ENCODE measurements at places on chromosomes 5 and 9.

DNA sequence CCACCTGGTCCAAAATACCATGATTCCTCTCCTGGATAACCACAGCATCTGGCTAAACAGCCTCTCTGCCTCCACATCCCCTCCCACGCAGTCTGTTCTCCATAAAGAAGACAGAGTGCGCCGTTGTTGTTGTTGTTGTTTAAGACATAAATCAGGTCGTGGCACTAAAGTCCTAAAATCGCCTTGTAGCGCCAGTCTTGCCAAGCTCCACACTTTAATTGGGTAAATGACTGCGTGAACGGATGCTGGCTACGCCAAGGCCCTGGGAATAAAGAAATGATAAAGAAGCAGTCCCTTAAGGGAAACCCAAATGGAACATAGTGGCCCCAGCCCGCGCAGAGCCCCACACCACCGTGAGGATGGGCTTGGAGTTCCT lies 364 bp upstream of the SFXN1 start:
- no peak for DNase-seq

- no peak for DNase-seq
Observed at GRCh38 chr5:14816374-14816998, 55.1 kb downstream of the ANKH start.

GRCh38 chr9:127065592-127065991 lies 56.8 kb downstream of the ANGPTL2 start:
- no peak for DNase-seq

DNA sequence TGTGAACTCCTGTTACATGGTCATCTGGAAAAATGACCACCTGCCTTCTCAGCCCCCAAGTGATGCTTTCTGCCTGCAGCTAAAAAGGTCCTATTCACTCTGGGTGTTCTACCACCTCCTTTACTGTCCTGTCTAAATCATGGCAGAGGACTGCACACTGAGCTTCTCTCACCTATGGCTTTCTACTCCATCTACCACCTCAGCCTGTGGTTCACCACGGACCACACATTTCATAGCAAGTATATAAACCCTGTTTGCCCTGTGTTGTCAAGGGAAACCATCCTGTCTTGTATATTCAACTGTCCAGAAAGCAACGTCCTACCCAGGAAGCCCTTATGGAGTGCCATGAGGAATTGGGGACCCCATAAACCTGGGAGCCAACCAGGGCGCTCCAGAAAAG lies 167.4 kb upstream of the ITGA1 start:
- no peak for DNase-seq

GRCh38 chr9:135130207-135130976 lies 42.9 kb downstream of the OLFM1 start:
- DNase-seq, result no peak

- DNase-seq, result no peak
Observed at GRCh38 chr5:207599-207998, 10.4 kb downstream of the CCDC127 start.

- DNase-seq, result no peak
Observed at GRCh38 chr9:97367729-97368128, 44.2 kb upstream of the TDRD7 start.

GRCh38 chr5:173880306-173880985 lies 7.7 kb upstream of the CPEB4 start:
- no peak for DNase-seq

DNA sequence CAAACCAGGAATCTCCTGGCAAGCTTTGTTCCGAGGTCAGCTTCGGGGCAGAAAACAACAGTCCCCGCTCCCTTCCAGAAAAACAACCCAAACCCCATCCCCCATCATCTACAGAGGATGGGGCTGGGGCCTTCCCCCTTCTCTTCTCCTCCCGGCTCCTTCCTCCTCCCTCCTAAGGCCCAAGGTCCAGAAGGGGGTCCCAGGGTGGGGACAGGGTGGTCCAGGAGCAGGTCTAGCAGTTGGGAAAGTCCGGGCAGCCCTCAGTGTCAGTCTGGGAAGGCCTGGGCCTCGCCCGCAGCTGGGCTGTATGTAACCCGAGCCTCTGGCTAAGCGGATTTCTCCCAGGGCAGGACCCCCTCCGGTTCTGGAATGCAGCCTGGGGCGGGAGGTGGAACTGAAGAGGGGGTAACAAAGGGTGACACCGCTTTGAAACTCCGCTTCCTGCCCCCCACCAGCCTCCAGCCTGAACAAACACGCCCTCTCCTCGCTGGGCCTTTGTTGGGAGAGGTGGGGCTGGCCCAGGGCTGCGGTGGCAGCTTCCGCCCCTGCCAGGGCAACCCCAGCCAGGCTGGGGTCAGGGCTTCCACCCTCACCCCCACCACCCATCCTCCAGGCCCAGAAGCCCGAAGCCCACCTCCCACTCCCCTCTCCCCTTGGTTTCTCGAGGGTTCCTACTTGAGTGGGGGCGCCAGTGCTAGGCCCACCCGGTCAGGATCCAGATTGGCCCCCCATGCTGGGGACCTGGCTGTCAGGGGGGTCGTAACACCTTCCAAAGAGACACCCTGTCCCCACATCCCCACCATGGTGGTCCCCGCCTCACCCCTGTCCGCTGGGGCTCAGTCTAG lies 63.5 kb downstream of the C9orf50 start:
- DNase-seq, result peak; percentile 55

DNA sequence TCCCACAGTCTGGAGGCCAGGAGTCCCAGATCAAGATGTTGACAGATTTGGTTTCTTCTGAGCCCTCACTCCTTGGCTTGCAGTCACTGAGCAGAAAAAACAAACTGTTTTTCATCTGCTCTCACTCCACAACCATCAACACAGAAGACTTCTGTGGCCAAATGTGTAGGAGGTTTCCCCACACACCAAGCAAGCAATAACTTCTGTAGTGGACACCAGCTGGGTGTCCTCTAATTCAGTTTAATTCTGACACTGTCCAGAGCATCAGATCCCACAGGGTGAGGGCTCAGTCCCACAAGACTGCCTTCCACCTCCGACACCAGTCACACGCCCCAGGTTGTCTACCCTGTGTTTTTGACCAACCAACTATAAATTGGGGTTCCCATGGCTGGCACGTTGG lies 209.9 kb downstream of the AOPEP start:
- DNase-seq, result no peak

GRCh38 chr5:180043377-180043776 lies 28.2 kb downstream of the RNF130 start:
- DNase-seq, result no peak

DNA sequence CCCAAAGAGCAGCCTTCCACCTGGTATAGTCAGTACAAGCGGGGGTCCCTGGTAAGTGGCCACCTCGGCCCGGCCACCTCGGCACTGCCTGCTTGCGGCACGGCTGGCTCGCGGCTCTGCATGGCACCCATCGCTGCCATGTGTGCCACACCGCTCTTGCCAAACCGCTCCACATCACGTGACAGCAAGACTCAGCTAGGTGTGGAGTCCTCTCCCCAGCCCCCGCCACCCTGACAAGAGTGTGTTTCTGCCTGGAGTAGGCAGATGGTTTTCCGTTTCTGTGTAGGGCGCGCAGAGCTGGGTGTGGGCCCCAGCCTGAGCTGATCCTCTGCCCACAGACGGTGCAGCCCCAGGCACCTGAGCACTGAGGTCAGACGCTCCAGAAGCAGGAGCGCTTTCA lies 50.5 kb upstream of the FCN2 start:
- DNase-seq, result no peak

DNA sequence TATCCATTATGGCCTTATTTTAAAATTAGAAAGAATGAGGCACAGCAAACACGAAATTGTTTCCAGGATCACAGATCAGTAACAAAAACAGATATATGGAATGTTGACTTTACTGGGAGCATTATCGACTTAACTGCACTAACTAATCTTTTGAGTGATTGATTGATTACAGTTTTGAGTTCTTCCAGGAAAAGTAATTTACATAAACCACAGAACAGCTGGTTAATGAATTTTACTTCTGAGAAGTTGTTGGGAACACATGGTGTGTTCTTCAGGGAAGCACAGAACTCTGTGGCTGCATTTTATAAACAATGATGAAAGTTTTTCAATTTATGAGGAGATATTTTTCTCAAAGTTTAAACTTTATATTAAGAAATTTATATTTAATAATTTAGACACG lies 802.4 kb upstream of the ACO1 start:
- DNase-seq, result no peak

DNA sequence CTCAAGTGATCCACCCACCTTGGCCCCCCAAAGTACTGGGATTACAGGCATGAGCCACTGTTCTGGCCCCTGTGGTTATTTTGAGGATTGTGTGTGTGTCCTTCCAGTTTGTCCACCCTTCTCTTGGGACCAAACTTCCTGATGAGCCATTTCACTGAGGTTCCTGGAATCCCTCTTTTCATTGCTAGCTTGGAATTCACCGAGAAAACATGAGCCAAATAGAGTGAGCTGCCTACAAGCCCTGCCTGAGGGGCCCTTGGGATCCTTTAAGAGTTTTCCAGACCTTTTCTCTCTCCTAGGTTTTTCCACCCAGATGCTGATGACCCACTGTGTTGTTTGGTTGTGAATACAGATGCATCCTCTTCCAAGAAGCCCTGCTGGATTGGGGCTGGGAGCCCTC lies 13.2 kb upstream of the KIF12 start:
- DNase-seq, result peak; percentile 35

DNA sequence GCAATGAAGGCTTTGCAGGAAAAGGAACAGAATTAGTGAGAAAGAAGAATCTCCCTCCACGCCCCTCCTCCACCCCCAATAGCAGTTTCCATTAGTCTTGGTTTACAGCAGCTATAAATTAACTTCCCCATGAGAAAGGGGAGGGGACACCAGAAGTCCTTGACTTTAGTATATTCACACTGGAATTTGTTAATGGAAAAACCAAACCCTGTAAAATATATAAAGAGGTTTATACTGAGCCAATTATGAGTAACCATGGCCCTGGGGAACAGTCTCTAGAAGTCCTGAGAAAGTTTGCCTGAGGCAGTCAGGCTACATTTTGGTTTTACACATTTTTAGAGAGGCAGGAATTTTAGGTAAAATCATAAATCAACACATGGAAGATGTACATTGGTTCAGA lies 88.5 kb downstream of the ALDH1A1 start:
- no peak for DNase-seq

DNA sequence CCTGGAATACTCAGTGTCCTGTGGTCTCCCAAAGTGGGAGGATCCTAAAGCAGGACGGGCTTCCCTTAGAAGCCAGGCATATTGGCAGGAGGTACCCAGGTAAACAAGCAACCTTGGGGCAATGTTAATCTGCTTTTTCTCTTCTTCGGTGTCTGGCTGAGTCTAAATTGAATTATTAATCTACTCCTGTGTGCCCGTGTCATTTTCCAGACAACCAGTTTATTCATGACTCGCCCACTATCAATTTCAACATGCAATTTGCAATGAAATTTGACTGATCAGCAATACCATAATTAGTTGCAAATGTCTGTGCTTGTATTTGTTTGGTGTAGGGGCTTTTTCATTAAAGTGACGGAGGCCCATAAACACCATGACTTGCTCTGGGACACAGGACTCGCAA lies 32.9 kb upstream of the JADE2 start:
- DNase-seq, result no peak

GRCh38 chr9:12712532-12712931 lies 19.3 kb downstream of the TYRP1 start:
- DNase-seq, result no peak

GRCh38 chr5:60026161-60026560 lies 132.6 kb upstream of the PDE4D start:
- no peak for DNase-seq

DNA sequence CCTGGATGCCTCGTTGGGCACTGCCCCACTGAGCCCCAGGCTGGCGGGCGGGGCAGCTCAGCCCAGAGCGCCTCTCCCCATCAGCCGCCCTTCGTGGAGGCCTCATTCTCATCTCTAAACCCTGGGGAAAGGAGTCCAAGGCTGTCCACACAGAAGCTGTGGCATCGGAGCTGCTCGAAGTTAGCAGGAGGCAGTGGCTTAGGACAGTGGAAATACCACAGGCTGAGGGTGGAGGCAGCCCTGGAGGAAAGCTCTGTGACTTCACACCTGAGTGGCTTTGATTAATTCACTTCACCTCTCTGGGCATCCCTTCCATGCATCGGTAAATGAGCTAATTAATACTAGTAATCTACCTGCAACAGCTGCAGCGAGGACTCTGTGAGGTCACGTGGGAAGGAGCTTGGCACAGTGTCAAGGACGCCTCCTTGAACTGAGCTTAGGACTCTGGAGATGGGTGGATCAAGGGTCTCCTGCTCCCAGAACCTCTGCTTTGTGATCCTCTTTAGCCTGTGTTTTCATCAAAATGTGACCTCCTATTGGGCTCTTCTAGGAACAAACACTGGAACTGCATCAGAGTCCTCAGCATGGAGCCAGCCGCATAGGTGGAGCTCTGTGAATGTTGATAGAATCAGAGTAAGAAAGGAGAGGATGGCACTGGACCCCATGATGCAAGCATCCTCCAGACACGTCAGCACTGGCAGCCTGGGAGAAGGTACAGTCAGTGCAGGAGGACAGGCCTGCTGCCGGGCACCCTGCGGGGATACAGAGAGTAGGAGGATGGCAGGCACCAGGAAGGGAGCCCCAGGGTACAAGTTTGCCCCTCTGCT lies 842 bp upstream of the ANGPTL2 start:
- DNase-seq, result peak; percentile 66

Data from hindlimb muscle (tissue), 1 donor.